Fibroblast of skin of left quadriceps (primary cell): ENCODE measurements at places on chromosomes 2 and 18.

GRCh38 chr2:241268716-241269445 lies 46.6 kb downstream of the HDLBP start:
- peak; percentile 10 for DNase-seq

- DNase-seq = no peak
These were observed 270.5 kb upstream of the GYPC start for GRCh38 chr2:126385441-126385840.

- no peak for DNase-seq
These were observed 998 bp downstream of the RNF149 start for GRCh38 chr2:101307503-101307902.

DNA sequence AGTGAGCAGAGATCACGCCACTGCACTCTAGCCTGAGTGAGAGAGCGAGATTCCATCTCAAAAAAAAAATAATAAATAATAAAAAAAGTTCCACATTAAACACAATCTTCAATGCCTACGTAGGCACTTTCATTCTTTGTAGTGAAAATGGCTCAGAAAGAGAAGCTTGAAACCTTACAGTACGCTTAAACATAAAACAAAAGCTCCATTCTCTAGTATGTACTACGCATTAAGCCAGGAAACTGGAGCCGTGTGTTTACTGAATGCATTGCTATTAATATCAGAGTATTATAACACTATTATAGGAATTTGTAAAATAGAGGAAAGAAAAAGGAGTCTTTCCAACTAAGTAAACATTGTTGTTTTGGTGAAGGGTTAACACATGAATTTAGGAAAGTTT lies 41.3 kb upstream of the LMAN1 start:
- DNase-seq = no peak

DNA sequence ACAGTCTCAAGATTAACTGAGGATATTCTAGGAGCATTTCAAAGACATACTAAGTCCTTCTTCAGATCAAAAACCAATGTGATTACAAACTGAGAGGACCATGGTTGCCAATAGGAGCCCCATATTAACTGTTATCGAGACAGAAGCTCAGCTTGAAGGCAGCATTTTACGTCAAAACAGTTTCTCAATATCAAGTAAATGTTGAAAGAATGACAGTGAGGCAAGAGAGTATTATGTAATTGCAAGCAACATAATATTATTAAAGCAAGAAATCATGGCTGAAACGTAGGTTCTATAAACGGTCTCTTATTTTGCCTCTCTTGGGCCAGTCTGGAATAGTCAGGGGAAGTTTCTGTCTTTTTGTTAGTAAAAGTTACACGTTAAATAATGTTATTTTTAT lies 22.9 kb downstream of the RIT2 start:
- DNase-seq = no peak

DNA sequence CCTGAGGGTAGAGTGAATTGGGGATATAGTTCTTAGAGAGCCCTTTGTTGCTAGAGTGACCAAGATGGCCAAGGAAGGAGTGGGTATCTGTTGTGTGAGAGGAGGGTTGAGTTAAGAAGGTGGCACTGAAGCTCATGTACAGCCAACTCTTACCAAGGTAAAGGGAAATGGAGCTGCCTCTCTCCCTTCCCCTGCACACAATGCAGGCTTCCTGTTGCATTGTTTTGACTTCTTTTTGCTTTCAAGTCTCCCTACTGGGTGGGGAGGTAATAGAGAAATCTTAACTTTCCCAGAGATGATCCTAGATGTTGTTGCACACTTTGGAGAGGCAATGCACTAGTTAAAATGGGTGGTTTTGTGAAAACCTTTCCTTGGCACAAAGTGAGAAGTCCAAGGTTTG lies 23.8 kb downstream of the HOXD1 start:
- DNase-seq = no peak

DNA sequence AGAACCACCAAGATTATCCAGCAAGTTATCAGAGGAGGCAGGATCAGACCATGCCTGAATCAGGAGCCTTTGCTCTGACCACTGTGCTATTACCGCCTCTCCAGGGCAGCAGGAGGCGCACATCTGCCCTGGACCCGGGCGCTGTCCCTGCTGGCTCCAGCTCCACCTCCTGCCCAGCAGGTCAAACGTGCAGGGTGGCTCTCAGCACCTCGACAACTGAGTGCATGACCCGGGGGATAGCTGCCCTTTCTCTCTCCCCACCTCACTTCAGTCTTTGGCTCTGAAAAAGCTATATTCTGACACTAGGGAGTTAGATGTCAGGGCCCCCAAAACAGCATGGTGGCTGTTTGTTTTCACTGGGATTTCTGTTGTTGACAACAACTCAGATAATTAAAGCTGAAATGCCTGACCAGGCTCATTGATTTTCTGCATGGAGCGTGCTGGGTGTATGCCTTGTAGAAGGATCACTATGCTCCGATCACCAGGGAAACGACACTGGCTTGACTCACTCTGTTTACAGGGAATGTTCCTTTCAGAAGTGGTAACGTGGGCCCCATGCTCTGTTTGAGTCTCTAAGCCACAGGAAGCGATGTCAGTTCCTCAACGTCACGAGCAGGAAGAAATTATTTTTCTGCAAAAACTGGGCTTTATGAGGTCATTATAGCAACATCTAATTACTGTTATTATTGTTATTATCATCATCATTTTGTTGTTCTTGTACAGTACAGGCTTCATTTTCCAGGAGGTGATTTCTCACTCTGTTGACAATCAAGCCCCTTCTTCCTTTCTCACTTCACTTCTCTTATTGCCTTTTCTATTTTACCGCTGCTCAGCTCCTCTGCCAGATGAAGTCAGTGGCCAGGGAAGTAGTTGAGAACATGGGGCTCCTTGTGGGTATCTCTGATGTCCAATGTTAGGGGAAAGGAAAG lies 125.6 kb downstream of the PLB1 start:
- DNase-seq = peak; percentile 74

GRCh38 chr2:142535311-142535710 lies 342.2 kb upstream of the KYNU start:
- no peak for DNase-seq

DNA sequence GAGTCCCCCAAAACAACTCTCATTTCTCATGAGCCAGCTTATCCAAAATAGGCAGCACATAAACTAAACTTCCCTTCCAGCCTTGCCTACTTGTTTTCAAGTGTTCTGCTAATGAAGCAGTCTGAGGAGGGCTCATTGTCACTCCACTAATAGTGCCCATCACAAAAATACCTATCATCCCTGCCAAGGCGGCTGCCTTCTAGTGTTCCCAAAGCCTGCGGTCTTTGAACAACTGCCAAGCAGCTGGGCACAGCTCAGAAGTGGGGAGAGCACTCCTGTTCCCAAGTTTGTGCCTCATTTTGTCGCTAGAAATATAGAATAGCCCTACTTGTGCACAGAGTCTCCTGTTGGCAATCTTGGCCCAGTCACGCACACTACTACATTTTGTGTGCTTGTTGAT lies 50.3 kb downstream of the DTNA start:
- DNase-seq = no peak

GRCh38 chr2:85439025-85439472 lies 20.5 kb downstream of the SH2D6 start:
- no peak for DNase-seq

GRCh38 chr2:104286841-104287240 lies 567.1 kb upstream of the POU3F3 start:
- DNase-seq = no peak

- no peak for DNase-seq
These were observed 194.8 kb downstream of the NDUFA10 start for GRCh38 chr2:239830121-239831000.

DNA sequence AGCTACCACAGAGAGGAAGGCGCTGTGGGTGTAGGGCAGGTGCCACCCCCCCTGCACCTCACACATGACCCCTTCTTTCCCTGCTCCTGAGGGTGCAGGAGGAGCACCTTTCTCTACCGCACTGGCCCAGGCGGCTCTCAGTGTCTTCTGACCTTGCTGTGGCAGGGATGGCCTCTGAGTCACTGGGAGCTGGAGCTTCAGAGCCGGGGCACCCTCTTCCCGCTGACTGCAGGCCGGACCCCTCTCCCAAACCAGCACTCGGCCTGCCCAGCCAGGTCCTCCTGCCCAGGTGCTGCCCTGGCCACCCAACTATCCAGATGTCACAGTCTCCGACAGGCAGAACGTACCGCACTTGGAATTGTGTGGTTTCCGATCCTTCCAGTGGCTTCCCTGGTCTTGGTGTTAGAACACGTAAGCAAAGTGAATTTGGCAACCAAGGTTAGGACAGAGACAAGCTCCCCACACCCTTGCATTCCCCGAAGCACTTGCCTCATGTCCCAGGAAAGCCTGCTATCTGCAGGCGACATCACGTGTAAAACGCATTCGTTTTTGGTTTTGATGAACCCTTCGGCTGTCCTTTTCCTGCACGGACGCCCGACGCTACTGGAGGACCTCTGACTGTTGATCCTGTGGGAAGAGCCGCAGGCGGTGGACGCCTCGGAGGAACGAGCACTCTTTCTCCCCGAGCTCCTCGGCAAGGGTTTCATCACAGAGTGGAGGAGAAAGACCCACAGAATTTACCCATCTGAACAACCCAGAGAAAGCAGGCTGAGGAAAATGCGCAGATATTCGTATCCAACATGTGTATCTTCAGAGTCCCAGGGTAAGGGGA lies 24.7 kb upstream of the KCNG2 start:
- no peak for DNase-seq

- no peak for DNase-seq
These were observed 6.3 kb upstream of the HS6ST1 start for GRCh38 chr2:128324897-128325410.

DNA sequence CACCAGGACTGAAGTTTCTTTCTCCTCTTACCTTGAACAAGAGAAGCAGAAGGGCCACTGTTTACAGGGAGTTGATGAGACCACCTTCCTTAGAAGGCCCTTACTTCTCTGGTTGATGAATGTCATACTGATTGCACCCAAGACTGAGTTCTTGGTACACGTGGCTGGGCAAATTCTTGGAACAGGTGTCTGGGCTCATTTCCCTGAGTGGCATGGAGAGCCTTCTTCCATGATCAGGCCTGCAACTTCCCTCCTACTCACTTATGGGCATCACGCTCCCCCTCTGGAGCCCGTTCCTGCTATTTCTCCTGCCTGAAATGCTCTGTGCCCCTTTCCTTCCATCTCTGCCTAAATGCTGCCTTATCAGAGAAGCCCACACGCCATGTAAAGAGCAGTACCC lies 110.3 kb downstream of the PTPRM start:
- DNase-seq = no peak

DNA sequence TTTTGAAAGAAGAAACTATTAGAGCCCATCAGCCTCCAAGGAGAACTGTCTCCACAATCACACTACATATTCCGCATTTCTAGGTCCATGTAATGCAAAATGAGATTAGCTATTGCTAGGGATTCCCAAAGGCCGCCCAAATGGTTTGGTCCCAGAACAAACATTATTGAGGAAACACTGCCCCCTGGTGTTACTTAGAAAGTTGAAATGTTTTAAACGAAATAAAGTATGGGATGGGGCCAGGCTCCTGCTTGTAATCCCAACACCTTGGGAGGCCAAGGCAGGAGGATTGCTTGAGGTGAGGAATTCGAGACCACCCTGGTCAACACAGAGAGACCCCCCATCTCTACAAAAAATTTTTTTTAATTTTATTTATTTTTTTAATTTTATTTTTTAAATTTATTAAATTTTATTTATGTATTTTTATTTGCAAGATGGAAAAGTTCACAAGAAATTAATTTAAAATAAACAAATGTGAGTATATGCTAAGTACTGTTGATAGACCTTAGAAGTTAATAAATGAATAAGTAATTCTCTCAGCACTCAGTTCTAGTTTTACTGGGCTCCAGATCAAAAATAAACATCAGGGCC lies 5.5 kb downstream of the NHEJ1 start:
- DNase-seq = peak; percentile 40

GRCh38 chr2:219856602-219857001 lies 229.2 kb downstream of the SLC4A3 start:
- no peak for DNase-seq

DNA sequence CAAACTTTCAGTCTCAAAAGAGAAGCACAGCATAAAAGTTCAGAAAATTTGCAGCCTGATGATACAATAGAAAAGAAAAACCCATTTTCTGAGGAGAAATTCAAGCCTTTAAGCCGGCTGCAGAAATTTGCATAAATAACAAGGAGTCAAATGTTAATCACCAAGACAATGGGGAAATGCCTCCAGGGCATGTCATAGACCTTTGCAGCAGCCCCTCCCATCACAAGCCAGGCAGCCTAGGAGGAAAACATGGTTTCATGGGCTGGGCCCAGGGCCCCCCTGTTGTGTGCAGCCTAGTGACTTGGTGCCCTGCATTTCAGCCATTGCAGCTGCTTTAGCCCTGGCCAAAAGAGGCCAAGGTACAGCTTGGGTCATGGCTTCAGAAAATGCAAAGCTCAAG lies 54.1 kb upstream of the CAVIN2 start:
- no peak for DNase-seq

DNA sequence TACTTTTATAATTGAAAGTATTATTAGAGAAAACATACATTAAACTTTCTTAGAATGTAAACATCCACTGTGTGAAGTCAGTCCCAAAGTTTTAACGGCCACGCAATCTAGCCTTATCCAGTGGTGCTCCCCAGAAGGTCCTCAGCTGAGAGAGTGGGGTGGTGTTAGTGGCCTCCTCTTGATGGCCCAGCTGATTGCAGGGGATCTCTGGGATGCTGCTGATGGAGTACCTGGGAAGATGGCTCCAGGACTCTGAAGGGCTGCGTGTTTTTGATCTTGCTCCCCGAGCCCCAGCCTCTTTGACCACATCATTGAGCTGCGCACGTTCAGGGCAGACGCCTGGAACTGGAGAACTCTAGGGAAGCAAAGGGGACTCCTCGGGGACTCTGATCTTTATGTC lies 181.4 kb downstream of the FAM210A start:
- DNase-seq = no peak

- DNase-seq = no peak
These were observed 950 bp downstream of the KLHL30 start for GRCh38 chr2:238139196-238140039.
